K562 (cell line): ENCODE measurements at places on chromosomes 2 and 18.

GRCh38 chr2:20514596-20515269 lies 67.9 kb downstream of the RHOB start:
- no peak for DNase-seq

GRCh38 chr2:216799873-216800431 lies 59.9 kb downstream of the TNP1 start:
- DNase-seq, result peak; percentile 60

DNA sequence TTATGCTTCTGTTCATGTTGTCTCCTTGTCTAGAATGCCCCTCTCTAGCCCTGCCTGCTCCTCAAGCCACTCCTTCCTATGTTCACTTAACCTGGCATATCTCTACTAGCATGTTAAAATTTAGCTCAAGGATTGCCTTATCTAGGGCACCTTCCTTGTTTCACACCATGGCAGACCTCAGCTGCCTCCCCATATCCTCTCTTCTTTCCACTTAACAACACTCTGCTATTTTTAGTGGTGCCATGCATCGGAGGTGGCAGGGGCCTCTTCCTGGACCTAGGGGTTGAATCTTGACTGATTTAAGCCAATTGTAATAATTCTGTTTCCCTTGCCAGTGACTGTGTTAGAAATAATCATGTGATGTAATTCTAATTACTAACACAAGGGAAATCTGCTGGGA lies 36.9 kb upstream of the FAM98A start:
- no peak for DNase-seq

GRCh38 chr2:47271054-47272000 lies 116.2 kb upstream of the STPG4 start:
- no peak for DNase-seq

- no peak for DNase-seq
Measured at GRCh38 chr18:74616494-74616893, 18.8 kb downstream of the ZNF407 start.

GRCh38 chr2:171160119-171160955 lies at the start of gene TLK1:
TLK1 (minus strand) TSS chr2:171160893; CDS start chr2:171160428, 465 bp downstream.
- DNase-seq, result peak; percentile 64

DNA sequence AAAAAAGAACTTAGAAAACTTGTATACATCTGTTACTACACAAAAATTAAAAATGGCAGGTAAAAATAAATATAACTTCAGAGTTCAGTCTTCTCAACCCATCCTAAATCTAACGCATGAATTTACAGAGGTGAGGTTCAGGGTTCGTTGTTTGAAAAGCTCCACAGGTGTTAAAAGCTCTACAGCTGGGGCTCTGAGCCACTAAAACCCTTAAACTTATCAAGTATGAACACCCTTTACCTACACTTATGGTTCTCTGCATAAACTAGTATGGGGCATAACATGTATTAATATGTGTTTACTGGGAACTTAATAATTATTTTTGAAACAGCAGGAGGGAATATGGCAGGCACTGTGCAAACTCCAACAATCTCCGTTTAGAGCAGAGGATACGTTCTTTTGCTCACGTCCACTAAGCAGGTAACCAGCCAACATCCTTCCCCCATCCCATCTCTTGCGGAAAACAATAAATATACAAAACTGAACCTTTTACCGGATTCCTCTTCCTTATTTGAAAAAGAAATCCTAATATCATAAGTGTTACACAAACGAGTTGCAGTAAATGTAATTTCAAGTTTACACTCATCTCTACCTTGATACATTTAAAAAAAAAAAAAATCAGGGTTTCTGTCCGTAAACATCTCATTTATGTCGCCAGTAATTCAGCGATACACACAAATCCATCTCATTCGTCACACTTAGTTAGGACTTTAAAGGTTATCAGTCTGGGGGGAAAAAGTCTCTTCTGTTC lies 1.3 kb downstream of the PIAS2 start:
- DNase-seq, result peak; percentile 11
